ENCODE measurements at places on chromosomes 3 and 15. TPM values are rescaled to one million over a fixed set of nuclear protein-coding genes. Genes with fewer than 3 reads are reported as not detected.

- no peak overlapping the region for H3K4me3 ChIP-seq
- peaks cover 15% of the 10 kb centered on the region for H3K4me1 ChIP-seq
- peaks cover 3% of the 10 kb centered on the region for H3K36me3 ChIP-seq
- H3K27me3 ChIP-seq: peaks cover 52% of the 10 kb centered on the region
- no peak overlapping the region for H3K27ac ChIP-seq
Observed at GRCh38 chr15:73681063-73681462, 3.1 kb upstream of the CD276 start.

DNA sequence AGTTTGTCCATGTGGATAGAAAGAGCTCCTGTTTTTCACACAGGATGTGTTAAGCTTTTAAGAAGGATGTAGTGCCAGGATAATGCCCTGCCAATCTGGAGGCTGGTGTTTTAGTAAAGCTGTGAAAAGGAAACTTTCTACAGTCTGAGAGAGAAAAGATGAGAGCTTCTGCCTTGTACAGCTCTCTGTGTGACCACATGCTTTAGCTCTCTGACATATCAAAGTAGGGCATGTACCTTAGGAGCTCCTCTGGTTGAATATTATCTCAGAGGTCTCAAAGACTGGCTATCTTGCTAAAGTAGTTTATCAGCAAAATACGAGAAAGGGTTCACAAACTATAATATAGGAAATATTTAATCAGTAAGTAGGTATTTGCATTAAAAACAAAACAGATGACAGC lies 30.4 kb downstream of the CDIN1 start:
- no peaks in the 10 kb centered on the region for H3K4me1 ChIP-seq
- no peaks in the 10 kb centered on the region for H3K36me3 ChIP-seq
- DNase-seq: no peak
- H3K4me3 ChIP-seq: no peak overlapping the region

GRCh38 chr3:39064646-39065045 lies 12.8 kb downstream of the WDR48 start:
- H3K27ac ChIP-seq: peak overlapping the region; percentile 63
- DNase-seq: no peak
- peaks cover 3% of the 10 kb centered on the region for H3K36me3 ChIP-seq
- no peak overlapping the region for H3K4me3 ChIP-seq
- peaks cover 19% of the 10 kb centered on the region for H3K4me1 ChIP-seq
- no peaks in the 10 kb centered on the region for H3K27me3 ChIP-seq

RTP1 gene
- total RNA-seq: not detected

- peaks cover 5% of the 10 kb centered on the region for H3K36me3 ChIP-seq
- H3K4me1 ChIP-seq: no peaks in the 10 kb centered on the region
- no peak for DNase-seq
- no peak overlapping the region for H3K27ac ChIP-seq
Observed at GRCh38 chr15:43361313-43361903, 9.4 kb downstream of the ZSCAN29 start.

RFTN1 gene
- 51.8 TPM for total RNA-seq

All from T-helper 17 cell (primary cell).